ENCODE measurements at places on chromosomes 13 and 19.

DNA sequence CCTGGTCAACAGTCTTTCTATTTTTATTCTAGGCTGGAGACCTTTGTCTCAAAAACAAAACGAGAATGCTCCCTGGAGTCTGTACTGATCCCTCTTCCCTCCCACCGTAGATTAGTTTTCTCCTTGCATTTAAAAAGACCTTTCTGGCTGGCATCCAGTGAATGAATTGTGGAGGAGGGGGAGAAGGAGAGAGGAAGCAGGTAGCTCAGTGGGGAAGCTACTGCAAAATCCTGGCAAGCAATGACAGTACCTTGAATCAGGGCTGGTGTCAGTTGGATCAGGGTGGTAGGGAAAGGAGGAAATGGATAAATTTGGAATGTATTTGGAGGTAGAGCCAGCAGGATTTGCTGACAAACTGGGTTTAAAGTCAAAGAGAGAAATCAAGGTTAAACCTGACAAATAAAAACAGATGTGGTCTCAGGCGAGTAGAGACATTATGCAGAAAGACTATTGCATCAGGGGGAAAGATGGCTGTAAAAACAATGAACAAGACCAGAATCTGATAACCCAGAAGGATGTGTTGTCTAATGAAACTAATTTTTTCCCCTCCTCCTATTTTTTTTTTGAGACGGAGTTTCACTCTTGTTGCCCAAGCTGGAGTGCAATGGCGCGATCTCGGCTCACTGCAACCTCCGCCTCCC is 3.5 kb upstream of the CYP2S1 start:
- DNase-seq = no peak

DNA sequence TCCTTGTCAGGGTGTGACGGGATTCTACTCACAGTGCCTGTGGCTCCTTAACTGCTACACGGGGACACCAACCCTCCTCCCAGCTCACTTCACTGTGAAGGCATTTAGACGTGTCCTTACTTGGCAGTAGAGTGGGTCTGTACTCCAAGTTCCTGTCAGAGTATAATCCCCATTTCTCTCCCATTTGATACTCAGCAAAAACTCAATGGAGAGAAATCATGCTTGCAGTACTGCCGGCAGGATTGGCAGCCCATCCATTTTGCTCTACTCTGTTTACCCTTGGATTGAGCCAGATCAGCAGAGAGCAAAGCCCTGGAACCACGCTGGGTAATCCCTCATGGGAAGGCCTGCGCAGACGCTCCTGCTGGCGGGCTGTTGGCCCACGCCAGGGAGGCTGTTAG is 28.9 kb downstream of the ARL11 start:
- no peak for DNase-seq

GRCh38 chr13:97267418-97268059 is 45.4 kb downstream of the MBNL2 start:
- no peak for DNase-seq

GRCh38 chr13:56923626-56924140 is 217.0 kb upstream of the PRR20A start:
- DNase-seq = no peak

DNA sequence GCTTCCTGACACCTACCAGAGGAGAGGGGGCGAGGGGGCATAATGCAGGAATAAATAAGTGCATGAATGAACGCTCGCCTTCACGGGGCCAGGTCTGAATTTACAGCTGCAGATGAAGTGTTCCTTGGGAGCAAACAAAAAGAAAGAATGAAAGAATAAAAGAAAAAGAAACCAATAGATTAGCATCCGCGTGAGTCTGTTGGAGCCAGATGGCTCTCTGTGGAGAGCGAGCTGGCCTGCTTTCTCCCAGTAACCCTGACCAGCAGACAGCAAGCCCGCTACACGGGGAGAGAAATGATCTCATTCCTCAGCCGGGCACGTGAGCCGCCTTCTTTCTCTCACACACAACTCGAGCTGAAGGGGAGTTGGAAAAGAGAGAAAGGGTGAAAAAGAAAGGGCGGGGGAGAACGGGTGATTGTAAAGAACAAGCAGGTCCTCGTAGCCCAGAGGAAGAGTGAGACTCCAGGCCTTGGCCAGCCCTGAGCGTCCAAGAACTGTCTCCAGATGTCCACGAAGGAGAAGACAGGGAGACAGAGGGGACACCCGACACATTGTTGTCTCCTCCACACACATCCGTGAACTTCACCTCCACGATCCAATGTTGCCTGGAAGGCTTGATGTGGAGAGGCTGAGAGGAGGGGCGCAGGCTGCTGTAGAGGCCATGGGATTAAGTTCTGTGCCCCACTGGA is 81.4 kb downstream of the RNASEH2B start:
- no peak for DNase-seq

Measured in activated T-cell treated with anti-CD3 and anti-CD28 coated beads, Interleukin-2, amount 50 U/mL, for 72 hours (primary cell).